ENCODE measurements at places on chromosomes 3 and 15.

GRCh38 chr3:73529308-73530021 is 95.3 kb downstream of the PDZRN3 start:
- no peak for DNase-seq

- peak; percentile 60 for DNase-seq
Observed at GRCh38 chr3:16064642-16065414, 109.7 kb upstream of the GALNT15 start.

DNA sequence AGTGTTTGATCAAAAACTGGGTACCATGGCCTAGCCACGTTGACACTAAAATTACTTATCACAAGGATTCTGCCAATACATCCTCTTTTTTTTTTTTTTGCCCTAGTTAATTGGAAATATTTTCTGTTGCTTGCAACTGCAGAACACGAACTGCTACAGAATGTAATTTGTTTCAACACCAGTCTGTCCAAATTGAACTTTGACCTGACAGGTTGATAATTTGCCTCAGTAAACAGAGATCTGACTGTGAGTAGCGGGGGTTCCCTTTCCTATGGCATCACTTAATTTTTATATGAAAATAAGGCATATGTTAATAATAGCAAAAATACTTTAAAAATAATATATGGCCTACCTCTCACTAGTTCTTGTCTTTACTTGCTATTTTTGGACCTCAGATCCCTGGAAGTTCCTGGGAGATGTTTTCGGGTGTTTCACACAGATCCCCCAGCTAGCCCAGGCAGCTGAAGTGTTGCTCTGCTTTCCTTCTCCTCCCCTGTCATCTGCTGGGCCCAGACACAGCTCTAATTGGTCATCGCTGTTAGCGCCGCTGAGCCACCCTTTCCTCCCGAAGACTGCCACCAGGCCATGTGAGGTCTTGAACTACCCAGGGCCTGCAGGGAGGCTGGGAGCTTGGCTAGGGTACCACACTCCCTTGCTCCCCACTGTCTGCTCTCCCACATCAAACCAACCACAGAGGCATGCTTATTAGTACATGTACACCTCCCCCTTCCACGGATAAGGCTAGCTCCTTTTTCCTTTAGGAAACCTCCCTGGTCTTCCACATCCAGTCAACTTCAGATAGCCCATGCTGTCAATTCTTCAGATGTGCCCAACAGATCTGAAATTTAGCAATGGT is 89.8 kb upstream of the RNF7 start:
- no peak for DNase-seq

DNA sequence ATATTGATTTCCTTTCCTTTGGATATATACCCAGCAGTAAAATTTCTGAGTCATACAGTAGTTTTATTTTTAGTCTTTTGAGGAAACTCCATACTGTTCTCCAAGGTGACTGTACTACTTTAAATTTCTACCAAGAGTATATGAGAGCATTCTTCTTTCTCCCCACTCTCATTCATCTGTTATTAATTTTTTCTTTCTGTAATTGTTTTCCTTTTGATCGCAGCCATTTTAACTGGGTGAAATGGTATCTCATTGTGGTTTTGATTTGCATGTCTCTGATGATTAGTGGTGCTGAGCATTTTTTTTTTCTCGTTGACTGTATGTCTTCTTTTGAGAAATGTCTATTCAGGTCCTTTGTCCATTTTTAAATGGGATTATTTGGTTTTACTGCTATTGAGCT is 18.3 kb upstream of the VGLL3 start:
- DNase-seq, result no peak

DNA sequence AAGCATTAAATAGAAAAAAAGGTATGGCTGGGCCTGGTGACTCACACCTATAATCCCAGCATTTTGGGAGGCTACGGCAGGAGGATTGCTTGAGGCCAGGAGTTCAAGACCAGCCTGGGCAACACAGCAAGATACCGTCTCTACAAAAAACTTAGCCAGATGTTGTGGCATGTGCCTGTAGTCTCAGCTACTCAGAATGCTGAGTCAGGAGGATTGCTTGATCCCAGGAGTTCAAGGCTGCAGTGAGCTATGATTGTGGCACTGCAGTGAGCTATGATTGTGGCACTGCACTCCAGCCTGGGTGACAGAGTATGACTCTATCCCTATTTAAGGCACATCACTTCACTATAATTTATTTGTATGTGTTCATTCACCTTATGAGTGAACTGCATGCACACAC is 54.3 kb downstream of the SLC4A7 start:
- no peak for DNase-seq

Measured in mammary epithelial cell (primary cell).